ENCODE measurements at places on chromosomes 13 and 19. TPM values are rescaled to one million over a fixed set of nuclear protein-coding genes. Genes with fewer than 3 reads are reported as not detected.
A peak's percentile ranks its signal among the peaks of the same experiment; 100 is the strongest.

OR7C1 gene
- total RNA-seq, result not detected

KLK15 gene
- total RNA-seq, result not detected

ZNF667 gene
- 0.74 TPM for total RNA-seq

ETHE1 gene
- total RNA-seq, result 34.4 TPM

ITGBL1 gene
- total RNA-seq, result not detected

FCER2 gene
- 0.96 TPM for total RNA-seq

KRTDAP gene
- total RNA-seq, result not detected

WDR88 gene
- not detected for total RNA-seq

- peak; percentile 9 for DNase-seq
Observed at GRCh38 chr13:45280751-45281634, 60.0 kb downstream of the TPT1 start.

DNA sequence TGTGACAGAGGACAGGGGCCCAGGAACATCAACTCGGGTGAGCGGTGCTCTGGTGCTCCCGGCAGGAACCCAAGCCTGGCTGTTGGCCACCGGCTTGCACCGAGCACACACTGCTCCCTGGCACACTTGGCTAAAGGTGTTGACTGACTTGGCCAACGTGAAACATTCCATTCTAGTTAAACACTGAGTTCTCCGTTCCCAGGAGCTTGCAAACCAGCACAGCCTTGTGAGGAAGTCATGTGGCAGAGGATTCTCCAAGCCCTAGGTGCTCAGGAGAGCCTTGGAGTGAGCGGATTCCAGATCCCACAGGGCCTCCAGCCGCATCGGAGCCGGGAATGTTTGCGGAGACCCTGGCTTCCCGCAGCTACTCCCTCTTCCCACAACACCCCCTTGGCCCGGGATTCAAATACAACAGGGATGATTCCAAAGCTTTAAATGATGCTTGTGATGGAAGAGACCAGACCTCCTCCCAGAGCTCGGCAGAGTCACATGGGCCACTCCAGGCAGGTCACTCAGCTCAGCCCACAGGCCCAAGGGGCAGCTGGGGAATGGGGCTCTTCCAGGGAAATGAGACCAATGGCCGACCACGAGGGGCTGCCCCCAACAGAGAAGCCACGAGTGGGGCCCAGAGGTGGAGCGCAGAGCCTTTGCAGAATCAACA lies 2.9 kb downstream of the C13orf46 start:
- DNase-seq, result no peak

DNA sequence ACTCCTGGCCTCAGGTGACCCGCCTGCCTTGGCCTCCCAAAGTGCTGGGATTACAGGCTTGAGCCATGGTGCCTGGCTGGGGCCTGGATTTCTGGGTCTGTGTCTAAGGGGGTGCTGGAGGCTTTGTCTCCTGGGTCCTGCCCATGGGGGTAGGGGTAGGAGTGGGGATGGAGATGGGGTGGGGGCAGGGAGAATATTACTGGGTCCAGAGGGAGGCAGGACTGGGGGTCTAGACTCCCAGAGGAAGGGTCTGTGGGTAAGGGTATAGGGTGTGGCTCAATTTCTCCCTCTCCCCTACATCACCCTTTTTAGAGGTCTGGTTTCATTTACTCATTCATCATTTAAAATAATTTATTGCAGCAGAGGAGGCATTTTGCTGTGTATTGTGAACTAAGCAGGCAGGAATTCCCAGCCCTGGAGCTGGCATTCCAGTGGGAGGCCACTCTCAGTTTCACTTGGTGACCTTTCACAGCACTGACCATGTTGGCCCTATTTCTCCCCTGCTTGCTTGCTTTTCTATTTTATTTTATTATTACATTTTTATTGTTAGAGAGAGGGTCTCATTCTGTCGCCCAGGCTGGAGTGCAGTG lies 810 bp upstream of the NFKBID start:
- no peak for DNase-seq

GRCh38 chr19:33048806-33049676 lies 15.6 kb downstream of the RHPN2 start:
- no peak for DNase-seq

DNA sequence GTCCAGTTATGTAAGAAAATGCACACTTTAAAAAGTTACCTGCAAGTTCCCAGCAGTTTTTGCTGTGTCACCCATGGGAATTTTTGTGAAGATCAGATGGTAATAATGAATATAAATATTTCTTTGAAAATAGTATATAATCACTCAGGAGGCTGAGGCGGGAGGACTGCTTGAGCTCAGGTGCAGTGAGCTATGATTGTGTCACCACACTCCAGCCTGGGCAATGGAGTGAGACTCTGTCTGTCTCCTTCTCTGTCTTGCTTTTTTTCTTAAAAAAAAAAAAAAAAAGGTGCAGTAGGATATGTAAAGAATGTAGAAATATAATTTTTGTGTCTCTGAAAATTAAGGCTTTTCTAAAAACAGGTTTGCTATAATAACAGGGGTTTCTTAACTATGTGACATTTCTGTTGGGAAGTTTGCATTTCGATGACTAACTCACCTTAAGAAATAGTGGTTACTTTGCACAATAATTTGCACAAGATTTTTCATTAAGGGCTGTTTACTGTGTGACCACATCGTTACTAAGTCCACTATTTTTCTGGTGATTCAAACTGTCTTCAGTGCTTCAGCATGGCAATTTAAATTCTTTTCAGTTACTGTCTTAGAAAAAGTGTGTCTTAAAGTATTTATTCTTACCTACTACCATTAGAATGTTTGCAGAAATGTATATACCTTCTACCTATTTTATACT lies 37.3 kb downstream of the DNAJC3 start:
- no peak for DNase-seq

DNA sequence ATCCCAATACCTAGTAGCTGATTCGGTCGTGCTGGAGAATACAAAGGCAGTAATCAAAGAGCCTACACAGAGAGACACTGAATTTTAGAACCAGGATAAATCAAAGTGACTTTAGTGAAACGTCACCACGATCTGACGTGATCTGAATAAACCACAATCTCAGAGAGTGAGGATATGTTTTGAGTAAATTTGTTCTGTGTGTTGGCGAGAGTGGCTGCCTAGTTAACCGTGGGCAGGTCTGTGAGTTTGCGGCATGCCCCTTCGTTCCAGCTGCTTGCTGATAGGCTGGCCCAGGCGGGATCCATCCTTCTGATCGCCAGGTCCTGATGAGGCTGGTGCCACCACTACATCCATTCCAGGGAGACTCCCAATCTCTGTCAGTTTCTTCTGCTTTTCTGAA lies 40.4 kb downstream of the LRCH1 start:
- peak; percentile 44 for DNase-seq

DNA sequence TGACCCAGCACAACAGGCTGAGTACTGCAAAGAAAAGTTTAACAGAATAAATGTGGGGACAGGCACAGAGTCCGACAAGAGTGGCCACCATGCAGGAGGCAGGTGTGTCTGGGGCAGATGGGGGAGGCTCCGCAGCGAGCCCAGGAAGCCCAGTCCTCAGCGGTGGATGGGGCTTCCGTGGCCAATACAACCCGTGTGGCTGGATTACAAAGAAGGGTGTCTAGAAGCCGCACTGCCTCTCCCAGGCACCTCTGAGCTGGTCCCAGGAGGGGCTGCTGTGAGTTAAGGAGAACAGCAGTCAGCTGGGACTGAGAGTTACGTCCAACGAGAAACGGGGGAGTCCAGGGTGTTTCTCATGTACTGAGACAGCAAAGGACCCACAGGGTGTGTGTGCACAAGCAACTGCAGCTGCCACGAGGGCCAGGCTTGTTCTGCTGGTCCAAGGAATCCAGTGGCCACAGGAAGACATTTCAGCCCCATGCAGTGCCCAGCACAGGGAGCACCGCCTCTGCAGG lies 70.2 kb downstream of the SPACA7 start:
- no peak for DNase-seq

- no peak for DNase-seq
Observed at GRCh38 chr13:104937881-104938280, 1597.6 kb downstream of the EFNB2 start.

DNA sequence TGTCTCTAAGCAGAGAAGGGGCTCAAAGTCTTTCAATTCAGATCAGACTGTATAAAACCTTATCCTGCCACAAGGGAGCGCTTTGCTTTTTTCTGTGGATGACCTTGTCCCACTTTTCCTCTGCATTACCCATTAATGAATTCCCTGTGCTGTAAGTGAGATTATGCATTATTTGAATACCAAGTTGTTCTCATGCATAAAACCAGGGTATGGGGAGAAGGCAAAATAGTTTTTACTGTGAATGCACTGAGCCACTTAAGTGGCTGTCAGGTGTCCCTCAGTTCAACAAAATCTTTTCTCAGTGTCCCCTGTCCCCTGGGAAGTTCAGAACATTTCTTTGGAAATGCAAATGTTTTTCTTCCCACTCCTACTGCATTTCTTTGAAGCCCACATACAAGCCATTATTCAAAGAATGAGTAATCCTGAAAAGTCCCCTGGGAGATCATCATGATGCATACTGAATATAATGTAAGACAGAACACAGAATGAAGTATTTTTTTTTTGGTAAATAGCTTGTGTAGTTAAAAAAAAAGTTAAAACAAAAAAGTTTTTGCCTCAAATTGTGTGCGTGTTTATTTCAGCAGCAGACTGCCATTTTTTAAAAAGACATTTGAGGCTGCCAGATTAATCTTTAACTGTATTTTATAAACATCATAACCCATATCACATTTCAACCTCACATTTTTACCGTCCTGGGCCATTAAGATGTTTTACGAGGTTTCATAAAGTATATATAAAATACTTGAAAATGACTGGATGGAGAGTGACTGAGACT lies 506.7 kb upstream of the PCDH9 start:
- no peak for DNase-seq

- DNase-seq, result peak; percentile 42
Observed at GRCh38 chr19:4916292-4917082, 7.2 kb downstream of the UHRF1 start.

DNA sequence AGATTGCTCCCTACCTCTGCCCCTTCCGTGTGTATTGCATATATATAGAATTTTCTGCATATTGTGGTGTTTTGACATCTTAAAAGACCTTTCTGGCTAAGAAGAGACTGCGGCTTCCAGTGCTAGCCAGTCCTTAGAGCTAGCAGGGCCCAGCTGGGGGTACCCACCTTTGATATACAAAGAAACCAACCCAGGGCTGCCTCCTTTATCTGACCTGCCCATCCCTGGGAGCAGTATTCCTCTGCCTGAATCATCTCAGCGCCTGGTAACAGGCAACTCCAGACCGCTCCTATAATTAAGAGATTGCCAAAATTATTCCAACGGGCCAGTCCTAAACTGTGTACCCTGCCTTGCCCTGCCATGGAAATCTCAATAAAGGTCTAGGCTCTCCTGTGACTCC lies 186.3 kb upstream of the RNF113B start:
- DNase-seq, result no peak

DNA sequence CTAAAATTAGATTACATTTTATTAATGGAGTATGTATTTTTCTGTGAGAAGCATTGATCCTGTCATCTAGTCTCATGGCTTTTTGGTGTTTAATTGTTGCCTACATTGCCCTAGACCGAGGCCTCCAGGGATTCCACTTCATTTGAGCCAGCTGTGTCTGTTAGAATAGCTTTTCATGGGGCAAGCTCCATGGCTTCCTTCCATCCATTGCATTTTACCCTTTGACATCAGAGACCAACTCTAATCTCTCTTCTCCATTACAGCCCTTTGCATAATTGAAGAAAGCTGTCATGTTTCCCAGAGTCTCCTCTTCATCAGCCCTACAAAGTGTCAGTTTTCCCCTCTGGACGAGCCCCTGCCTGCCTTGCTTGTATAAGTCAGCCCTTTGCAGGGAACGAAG lies 70.6 kb downstream of the MTUS2 start:
- DNase-seq, result no peak

- no peak for DNase-seq
Observed at GRCh38 chr13:83622422-83622784, 259.9 kb downstream of the SLITRK1 start.

DNA sequence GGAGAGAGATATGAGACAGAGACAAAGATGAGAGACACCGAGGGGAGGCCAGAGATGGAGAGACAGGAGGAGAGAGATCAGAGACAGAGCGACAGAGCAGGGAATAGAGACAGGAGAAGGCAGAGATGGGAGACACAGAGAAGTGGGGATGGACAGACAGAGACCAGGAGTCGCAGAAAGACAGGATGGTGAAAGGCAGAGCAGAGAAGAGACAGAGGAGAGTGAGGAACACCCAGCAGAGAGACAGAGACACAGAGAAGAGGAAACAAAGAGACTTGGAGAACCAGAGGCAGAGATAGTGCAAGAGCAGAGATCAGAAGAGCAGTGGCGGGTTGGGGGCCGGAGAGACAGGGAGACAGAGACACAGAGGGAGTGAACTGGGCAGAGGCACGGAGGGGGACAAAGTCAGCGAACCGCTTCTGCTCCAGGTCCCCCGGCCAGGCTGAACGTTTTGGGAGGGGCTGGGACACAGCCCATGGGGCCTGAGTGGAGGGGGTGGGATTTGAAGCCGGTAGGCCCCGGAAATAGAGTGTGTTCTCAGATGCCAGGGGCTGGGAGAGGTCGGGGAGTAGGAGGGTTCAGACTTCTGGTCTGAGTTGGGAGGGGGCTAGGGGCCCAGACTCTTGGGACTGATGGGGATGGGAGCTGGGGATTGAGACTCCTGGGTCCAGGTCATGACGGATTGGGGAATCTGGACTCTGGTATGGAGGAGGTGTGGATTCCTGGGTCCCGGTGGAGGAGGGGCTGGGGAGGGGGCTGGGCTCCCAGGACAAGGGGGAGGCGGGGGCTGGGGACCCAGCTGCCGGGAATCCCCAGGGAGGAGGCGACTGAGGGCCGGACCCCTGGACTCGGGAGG lies 654 bp downstream of the ZNF579 start:
- DNase-seq, result no peak

DNA sequence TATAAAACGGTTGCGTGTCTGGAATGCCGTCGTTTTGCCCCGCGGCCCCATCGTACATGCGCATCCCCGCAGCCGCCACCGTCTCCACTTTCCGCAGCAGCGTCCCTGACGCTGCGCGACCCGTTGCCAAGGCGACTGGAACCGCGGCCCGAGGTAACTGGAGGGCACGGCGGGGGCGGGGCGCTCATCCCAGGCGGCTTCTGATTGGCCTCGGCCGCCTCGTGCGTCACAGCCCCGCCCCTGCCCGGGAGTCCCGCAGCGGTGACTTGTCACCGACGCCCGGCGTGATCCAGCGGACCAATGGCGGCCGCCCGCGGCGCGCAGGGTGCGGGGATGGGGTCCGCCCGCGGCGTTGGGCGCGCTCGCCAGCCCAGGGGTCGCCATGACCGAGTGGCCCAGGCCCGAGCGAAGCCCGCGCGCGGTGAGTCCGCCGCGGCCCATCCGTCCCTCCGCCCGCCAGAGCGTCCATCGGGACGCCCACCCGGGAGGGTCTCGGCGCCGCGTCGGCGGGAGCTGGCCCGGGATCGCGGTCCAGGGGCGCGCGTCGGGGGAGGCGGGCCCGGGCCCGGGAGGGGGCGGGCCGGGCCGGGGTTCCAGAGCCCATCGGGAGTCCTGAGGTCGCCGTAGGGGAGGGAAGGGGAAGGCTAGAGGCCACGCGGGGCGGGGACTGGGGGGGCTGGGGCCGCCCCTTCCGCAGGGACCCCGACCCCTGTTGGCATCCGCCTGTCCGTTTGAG lies at the start of gene ZSCAN1:
Gene ZSCAN1 (plus strand): TSS at position 285 of the 736 bp plus-strand sequence. CDS start 3,812 bp downstream, outside the sequence.
- no peak for DNase-seq
